ENCODE measurements at places on chromosomes 13 and 19.

GRCh38 chr13:100611678-100612492, 23.3 kb upstream of the GGACT start:
- DNase-seq = no peak

DNA sequence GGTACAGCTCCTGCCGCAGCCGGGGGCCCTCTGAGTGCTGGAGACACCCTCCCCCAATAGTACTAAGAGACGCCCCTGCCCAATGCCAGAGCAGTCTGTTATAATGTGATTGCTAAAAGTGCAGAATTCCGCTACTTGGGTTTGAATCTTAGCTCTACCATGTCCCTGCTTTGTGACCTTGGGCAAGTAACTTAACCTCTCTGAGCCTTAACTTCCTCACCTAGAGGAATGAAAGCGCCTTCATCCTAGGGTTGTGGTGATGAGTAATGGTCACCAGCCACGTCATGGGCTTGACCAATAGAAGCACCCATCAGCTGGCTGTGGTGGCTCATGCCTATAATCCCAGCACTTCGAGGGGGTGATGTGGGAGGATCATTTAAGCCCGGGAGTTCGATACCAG, 6.5 kb downstream of the PLEKHG2 start:
- DNase-seq = no peak

- no peak for DNase-seq
Observed at GRCh38 chr19:47095476-47096099, 18.0 kb downstream of the ZC3H4 start.

GRCh38 chr13:94702181-94703041, 9.9 kb downstream of the SOX21 start:
- peak; percentile 48 for DNase-seq

DNA sequence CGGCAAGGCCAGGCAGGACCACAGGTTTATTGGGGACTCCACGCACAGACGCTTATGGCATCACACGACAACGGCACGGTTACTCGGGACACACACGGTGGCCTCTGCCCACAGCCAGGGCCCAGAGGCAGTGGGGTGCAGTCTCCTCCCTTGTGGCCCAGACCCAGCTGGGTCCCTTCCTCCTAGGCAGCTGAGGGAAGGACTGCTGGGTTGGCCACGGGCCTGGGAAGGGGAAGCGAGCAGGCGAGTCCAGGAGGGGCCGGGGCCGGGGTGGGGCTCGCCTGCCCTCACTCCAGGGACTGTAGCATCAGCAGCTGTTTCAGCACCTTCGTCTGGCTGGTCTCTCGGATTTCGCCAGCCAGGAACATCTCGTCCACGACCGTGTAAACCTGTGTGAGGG, 12.5 kb downstream of the AP2S1 start:
- no peak for DNase-seq
